BE2C (cell line): ENCODE measurements at places on chromosomes 16 and 17.

DNA sequence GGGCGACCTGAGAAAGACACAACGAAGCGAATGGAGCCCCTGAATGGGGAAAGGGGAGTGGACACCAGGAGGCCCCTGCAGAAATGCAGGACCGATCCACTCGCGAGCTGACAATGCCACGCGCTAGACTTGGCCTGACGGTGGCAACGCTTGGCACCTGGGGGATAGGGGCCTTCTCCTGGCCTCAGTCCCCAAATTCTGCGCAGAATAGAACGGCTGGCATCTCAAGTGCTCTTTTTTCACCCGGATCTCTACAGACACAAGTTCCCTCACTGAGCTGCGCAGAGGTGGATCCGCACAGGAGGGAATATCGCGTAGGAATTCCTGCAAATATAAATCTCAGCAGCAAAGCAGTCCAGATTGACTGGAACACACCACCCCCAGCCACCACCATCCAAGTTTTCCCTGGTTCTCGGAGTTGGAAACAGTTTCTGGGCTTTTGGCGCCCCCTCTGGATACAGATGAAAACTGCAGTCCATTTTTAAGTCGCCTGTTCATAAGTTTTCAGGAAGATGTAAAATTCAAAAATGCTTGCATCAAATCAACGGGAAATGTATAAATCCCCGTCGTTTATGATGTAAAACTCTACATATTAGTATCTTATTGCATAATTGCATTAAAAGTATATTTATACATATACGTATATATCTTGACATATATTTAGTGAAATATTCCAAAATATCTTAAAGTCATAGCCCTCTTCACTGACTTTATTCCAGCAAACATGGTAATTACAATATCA lies 2.3 kb upstream of the SOX9 start:
- peak; percentile 80 for DNase-seq

GRCh38 chr17:60631119-60631518 lies 31.1 kb downstream of the PPM1D start:
- no peak for DNase-seq

GRCh38 chr17:65697661-65698060 lies 136.2 kb upstream of the AXIN2 start:
- DNase-seq = no peak

- DNase-seq = peak; percentile 92
These were observed 4.2 kb downstream of the MNT start for GRCh38 chr17:2396568-2397246.

- no peak for DNase-seq
These were observed 72.3 kb downstream of the CYTH1 start for GRCh38 chr17:78709751-78710181.

- peak; percentile 64 for DNase-seq
These were observed 45.2 kb upstream of the BCAR1 start for GRCh38 chr16:75296606-75297005.

GRCh38 chr17:7147772-7148171 lies 31.4 kb downstream of the ASGR1 start:
- no peak for DNase-seq

DNA sequence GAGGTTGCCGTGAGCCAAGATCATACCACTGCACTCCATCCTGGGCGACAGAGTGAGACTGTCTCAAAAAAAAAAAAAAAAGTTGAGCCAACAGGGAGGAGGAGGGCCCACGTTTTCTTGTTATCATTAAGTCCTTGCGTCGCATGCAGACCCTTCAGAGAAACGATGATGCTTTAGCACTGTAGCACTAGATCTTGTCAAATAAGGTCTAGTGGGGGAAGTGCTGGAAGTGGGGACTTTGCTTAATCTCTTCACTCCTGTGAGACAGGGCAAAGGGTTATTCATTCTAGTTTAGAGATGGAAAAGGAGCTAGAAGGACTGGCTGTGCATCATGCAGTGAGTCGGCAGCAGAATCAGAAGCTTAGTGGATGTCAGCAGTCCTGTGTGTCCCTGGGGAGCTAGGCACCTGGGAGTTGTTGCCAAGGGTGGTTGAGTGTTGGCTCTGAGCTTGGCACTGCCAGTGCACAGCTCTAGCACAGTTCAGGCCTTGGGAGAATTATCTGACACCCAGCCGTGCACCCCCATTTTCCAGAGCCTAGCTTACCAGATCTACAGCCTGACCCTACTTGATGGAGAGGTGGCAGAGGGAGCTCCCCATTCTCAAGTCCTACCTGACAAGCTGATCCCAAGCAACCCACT lies 33.4 kb upstream of the TBX2 start:
- DNase-seq = no peak

DNA sequence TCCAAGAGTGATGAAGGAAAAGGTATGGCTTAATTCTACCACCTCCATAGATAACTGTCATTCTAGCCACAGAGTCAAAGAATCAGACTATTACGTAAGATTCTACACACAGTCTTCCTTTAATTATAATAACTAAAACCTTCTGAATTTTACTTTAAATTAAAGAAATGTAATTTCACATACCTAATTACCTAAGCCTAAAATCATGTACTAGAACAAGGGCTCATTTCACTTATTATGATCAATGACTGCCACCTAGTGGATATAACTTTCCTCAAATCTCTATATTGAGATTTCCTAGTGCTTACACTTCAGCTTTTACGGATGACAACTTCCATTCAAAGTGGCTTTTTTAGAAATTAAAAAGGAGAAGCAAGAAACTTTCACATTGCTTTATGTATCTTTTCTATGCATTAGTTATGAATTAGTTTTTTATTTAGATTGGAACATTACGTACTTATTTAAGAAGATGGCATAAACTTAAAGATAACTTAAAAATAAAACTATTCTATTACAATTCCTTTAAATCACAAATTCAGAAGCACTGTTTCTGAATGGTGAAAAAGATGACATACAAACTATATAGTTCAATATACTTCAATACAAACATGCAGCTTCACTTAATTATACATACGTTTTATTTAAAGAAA lies 18.2 kb upstream of the ABCA10 start:
- no peak for DNase-seq

DNA sequence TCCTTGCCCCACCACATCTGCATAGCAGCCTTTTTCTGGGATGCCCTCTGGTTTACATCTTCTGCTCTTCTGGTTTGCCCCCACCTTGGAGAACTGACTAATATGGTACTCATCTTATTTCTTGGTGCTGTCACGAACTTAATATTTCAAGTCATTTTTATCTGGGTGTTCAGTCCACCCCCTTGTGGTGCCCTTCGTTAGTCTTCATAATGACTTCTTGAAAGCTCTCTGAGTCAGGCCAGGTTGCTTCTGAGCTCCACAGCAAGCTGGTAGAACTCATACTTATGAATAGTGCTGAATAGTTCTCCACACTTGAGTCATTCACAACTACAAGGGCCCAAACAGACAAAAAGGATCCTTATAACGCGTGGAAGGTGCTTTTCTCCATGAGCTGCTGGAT lies 35.8 kb upstream of the TEKT3 start:
- no peak for DNase-seq

- no peak for DNase-seq
These were observed 806 bp downstream of the IFT140 start for GRCh38 chr16:1610899-1611632.

DNA sequence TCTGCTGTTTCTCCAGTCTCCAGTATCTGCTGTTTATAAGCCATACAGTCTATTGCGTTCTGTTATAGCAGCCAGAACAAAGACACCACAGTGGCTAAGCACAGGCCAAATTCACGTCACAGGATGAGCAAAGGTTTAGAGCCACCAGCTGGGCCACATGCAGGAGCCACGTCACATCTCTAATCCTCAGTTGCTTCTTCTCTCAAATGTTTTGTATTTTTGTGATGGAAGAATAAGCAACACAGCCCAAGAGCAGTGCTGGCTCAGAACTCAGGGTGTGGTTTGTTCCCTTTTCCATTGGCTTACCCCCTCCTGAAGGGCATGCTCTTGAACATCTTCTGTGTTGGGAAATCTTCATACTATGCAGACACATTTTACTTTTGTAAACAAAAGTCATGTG lies 309.4 kb upstream of the CDH5 start:
- no peak for DNase-seq

DNA sequence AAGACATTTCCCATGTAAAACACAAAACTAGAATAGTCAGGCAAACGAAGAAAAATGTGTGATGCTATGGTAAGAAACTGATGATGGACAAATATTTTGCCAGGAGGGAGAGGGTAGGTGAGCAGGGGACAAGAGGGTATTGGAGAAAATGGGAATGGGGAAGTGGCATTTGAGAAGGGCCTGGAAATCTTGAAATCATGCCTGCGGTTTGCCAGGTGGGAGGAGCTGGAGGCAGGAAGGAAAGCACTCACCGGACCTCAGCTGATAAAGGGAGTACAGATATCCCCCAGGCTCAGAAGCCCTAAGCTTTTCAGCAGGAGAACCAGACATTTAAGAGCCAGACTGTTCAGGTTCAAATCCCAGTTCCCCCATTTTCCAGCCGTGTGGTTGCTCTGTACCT lies 103.6 kb downstream of the GSG1L start:
- DNase-seq = no peak

- DNase-seq = peak; percentile 100
These were observed at the start of gene CDK5RAP3 for GRCh38 chr17:47970725-47971499. CDK5RAP3 (plus strand) TSS chr17:47971113; CDS start chr17:47971147, 34 bp downstream.

DNA sequence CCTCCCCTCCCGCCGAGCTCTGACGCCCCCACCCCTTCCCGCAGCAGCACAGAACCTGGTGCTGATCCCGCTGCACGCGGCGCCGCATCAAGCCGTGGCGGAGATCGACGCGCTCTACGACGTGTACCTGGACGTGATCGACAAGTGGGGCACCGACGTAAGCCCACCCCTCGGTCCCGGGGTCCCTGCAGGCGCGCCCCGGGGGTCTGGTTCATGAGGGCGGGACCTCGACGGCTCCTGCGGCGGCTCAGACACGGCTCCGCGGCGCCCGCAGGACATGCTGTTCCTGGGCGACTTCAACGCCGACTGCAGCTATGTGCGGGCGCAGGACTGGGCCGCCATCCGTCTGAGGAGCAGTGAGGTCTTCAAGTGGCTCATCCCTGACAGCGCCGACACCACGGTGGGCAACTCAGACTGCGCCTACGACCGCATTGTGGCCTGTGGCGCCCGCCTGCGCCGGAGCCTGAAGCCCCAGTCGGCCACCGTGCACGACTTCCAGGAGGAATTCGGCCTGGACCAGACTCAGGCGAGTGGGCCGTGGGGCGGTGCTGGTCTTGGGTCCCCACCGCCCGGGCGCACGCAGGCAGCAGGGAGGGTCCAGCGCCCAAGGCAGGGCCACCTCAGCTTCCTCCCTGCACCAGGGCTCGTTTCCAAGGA lies 1.4 kb downstream of the DNASE1L2 start:
- no peak for DNase-seq

GRCh38 chr17:42895185-42895555 lies 5.4 kb upstream of the G6PC1 start:
- DNase-seq = no peak

DNA sequence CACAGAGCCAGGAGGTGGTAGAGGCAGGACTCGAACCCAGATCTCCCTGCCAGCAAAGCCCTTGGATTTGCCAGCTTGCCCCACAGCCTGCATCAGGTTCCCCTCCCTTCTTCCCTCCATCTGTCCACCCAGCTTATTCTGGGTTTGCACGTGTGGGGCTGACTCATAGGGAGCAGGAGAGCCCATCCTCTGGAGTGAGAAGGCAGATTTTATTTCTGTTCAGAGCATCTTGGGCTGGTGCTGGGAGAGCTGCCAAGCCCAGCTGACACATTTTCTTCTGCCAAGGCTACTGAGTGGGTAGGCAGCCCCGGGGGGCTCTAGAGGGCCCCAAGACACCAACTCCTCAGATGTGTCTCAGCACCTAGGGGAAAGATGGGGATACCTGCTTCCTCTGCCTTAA lies 106.3 kb upstream of the CRHR1 start:
- no peak for DNase-seq

DNA sequence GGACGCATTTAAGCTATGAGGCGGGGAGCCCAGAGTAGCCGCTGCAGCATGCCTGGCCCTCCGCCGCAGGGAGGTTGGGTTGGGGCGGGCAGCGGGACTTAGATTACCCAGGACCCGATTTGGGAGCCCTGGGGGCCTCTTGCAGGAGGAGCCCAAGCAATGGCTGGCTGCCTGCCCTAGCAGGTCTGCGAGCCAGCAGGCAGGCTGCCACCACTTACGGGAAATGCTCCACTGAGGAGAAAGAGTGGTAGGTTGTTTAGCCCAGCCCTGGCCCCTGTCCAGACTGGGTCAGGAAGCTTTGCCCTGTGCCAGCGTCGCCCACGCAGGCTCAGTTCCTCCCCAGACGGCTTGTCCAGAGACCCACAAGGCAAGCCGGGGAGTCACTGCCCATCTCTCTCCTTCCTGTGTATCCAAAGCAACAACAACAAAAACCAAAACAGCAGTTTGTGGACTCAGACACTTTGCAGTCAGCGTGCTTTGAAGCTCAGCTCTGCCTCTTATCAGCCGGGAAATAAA lies 10.3 kb upstream of the TVP23A start:
- DNase-seq = peak; percentile 42

- DNase-seq = no peak
These were observed 31.7 kb downstream of the RPH3AL start for GRCh38 chr17:320809-321385.

DNA sequence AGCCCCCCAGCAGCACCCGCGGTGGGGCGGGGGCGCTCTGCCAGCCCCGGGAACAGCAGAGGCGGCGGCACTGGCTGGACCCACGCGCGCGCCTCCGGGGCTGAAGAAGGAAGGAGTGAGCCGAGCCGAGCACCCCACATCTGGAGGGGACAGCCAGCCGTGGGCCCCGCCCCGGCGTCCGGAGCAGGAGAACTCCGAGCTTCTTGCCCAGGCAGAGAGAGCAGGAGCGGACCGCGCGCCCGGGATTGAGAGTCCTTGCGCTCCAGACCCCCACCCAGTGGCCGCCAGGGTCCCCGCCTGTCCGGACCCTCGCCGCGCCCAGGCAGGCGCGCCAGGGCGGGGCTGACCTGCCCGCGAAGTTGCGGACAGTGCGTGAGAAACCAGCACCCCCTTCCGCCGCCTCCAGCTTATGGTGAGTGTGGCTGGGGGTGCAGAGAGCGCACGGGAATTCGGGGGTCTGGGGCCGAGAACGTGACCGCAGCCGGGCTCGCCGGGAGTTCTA lies 921.9 kb upstream of the EEF2KMT start:
- DNase-seq = no peak

GRCh38 chr17:80456465-80457235 lies 19.8 kb downstream of the NPTX1 start:
- no peak for DNase-seq

DNA sequence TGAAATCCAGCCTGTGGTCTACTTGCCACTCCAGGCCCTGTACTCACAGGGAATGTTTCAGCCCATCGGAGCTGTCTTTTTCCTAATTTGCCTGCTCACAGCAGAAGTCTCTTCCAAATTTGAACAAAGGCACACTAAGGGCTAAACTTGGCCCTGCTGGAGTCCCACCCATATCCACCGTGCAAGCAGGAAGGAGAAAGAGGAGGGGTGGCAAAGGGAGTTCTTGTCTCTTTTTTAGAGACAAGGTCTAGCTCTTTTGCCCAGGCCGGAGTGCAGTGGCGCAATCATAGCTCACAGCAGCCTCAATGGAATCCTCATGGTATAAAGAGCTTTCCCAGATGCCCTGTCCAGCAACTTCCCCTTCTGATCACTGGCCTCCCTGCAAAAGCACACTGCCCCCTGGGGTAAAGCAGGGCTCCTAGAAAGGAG lies 2.7 kb upstream of the PRM1 start:
- no peak for DNase-seq

GRCh38 chr16:80259290-80259805 lies 281.4 kb upstream of the DYNLRB2 start:
- DNase-seq = no peak

GRCh38 chr16:86074651-86075487 lies 175.9 kb downstream of the IRF8 start:
- no peak for DNase-seq
